AML-193 (cell line): ENCODE measurements at places on chromosomes 3 and 15.
A peak's percentile ranks its signal among the peaks of the same experiment; 100 is the strongest.

- no peak for DNase-seq
Measured at GRCh38 chr15:22981051-22981840, 1.1 kb upstream of the CYFIP1 start.

GRCh38 chr3:112980080-112980479, 5.2 kb upstream of the CD200R1 start:
- DNase-seq = no peak

GRCh38 chr15:67385971-67386370, 131.4 kb downstream of the IQCH start:
- no peak for DNase-seq

DNA sequence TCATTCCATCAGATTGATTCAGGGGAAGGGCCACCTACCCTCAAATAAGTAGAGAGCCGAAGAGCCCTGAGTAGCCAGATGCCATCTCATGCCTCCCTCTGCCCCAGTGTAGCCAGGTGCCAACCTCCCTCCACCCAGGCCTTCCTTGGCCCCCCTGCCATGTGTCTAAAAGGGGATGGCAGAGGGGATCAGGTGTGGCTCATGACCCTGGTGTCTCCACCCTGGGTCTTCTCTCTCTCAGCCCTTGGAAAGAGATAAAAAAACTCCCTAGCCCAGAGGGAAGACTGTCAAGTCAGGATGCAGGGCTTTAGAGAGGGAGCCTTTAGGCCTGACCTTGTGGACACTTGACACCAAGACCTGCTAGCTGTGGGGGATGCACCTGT, 5.2 kb downstream of the GRM2 start:
- DNase-seq = no peak

GRCh38 chr3:132009241-132009640, 25.6 kb downstream of the CPNE4 start:
- no peak for DNase-seq

DNA sequence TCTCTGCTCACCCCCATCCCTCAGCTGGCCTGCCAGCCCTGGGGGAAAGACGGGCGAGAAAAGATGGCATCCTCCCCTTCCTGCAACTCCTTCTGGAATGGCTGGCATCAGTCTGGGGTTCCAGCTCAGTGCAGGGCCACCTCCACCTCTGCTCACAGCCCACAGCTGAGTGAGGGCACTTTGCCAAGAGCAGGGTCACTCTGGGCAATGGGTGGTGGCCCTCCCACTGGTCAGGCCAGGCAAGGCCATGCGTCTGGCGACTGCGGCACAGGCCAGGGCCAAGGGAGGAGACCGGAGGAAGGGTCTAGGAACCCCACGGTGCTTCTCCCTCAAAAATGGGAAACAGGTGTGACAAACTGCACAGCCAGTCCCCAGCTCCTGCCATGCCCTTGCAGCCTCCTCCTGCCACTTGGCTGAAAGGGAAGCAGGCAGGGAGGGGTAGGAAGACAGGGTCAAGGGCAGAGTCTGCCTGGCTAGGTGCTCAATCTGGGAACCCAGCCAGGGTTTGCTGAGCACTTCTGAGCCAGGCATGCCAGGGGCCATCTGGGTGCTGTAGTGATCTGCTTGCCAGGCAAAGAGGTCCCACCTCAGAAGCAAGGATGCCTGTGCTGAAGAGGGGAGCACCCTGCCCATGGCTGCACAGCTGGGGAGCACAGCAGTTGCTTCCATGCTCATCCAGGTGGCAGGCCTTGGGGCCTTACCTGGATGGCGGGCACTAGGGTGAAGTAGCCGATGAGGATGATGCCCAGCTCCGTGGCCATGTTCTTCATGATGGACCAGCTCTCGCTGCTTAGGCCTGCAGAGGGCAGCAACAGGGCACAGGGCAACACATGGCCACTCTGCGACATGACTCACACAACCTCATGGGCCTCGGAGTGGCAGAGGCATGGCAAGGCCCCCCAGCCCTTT, 41.2 kb downstream of the PTPN23 start:
- DNase-seq = peak; percentile 48

GRCh38 chr3:32948625-32949445, 2.6 kb upstream of the CCR4 start:
- no peak for DNase-seq

- DNase-seq = no peak
Measured at GRCh38 chr15:36392676-36393266, 186.7 kb upstream of the CDIN1 start.

DNA sequence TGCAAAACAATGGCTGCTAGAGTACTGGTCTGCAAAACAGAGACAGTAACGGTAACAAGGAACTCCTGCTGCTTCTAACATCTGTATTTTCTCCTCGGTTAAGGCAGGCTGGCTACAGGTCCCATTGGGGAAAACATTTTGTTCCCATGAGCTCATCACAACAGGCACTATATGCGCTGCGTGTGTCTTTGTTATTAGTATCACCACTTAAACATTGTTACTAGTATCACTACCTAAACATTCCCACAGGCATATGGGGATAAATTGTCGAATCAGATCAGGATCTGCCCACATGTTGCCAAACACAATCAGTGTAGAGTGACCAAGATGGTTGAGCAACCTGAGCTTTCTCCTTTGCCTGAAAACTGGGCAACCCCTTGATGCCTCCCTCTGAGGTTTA, 77.2 kb downstream of the TOP2B start:
- DNase-seq = no peak

- no peak for DNase-seq
Measured at GRCh38 chr3:127732303-127732702, 59.6 kb downstream of the ABTB1 start.

GRCh38 chr15:48802257-48802656, 8.6 kb downstream of the CEP152 start:
- no peak for DNase-seq

GRCh38 chr3:185595526-185595925, 9.4 kb downstream of the SENP2 start:
- DNase-seq = peak; percentile 64

- no peak for DNase-seq
Measured at GRCh38 chr3:141228395-141228794, 3.2 kb upstream of the PXYLP1 start.

- DNase-seq = no peak
Measured at GRCh38 chr3:195761123-195761566, 40.4 kb downstream of the MUC20 start.

DNA sequence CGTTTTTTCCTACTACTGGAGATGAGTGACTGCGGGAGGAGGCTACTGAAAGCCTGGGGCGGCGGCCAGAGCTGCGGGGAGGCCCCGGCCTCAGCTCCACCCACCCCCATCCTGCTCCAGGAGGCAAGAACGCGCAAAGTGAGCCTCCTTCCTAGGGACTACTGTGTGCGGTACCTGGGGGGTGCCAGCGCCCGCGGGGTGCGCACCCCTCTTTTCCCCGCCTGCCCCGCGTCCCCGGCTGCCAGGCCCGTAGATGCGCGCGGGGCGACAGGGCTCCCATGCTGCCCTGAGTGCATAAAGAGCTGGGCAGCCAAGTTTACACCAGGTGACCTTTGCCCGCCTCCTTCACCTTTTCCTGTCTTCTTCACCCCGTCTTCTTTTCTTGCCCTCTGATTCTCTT, 2.5 kb upstream of the USF3 start:
- DNase-seq = no peak

DNA sequence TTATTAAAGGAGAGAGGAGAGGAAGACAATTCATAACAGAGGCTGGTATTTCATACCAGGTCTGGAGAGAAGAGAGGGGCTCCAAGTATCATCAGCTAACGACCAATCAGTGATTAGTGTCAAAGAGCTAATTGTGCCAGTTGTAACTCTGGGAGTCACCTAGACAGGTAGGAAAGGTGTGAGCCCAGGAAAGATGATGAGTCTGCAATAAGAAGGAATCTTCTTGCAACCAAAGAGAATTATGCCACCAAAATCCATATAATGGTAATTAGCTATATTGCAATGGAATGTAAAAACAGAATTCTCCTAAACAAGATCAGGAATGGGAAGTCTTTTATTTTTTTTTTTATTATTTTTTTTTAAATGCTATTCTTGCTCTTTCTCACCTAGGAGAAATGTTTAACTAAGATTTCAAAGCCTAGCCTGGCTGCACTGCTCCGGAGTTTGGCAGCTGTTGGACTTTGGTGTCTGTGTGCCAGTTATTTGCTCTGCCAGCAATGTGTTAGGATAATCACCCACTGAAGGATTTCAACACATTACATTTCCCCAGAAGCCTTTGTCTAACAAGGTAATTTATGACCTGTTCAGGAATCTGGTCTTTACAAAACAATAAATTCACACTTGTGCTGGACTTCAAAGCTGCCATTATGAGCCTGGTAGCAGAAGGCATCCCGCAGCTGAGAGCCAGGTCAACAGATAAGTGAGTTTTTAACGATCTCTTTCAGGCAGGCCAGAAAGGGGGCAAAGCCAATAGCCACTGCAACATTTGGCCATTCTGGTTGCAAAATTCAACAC, 89.4 kb downstream of the FOXB1 start:
- no peak for DNase-seq
